Type B pancreatic cell (in vitro differentiated cells): ENCODE measurements at places on chromosomes 2 and 18.

GRCh38 chr2:119753041-119753929 is 6.4 kb upstream of the PTPN4 start:
- DNase-seq: no peak

GRCh38 chr2:74886251-74886650 is 52.3 kb downstream of the HK2 start:
- DNase-seq: peak; percentile 48

DNA sequence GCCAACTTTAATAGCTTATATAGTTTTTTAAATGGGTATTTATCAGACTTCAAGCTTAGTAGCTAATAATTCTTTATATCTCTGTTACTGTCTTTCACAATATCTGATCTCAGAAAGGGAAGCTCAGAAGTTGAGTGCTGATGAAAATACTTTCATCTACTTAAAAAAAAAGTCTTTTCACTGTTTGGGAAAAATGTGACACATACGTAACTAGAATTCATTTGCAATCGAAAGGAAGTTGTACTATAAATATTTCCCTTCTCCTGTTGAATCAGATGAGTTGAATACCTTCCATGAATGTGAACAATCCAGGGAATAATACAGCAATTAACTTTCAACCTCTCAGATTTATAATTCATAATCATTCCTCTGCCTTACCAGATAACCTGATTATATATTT is 811 bp upstream of the SCG2 start:
- no peak for DNase-seq

DNA sequence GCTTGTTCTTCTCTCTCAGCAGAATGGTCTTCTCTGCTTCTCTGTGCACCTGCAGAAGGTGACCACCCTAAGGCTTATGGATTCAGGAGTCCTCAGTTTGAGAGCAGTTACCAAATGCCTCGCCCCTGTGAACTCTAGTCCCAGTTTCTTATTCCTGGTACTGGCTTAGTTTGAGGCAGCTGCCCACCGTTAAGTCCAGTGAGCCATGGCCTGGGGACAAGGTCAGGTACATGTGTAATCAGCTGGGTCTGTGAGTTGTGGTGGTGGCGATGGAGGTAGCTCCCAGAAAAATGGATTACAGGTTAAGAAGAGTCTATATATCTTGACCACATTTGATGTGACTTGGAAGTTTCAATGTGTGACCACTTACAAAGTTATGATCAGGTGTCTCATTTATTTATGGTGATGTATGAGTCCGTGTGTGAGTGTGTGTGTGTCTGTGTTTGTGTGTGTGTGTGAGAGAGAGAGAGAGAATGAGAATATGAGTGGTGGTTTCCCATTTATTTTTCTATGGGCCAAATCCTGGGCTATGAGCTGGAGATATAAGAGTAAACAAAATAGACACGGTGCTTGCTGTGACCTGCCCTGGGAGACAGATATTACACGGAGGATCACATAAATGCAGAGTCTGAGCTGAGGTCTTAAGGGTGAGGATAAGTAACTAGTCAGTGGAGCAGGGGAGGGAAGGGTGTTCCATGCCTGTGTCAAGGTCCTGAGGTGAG is 13.0 kb upstream of the IL1RN start:
- no peak for DNase-seq

GRCh38 chr2:2226326-2226725 is 104.7 kb downstream of the MYT1L start:
- DNase-seq: no peak

DNA sequence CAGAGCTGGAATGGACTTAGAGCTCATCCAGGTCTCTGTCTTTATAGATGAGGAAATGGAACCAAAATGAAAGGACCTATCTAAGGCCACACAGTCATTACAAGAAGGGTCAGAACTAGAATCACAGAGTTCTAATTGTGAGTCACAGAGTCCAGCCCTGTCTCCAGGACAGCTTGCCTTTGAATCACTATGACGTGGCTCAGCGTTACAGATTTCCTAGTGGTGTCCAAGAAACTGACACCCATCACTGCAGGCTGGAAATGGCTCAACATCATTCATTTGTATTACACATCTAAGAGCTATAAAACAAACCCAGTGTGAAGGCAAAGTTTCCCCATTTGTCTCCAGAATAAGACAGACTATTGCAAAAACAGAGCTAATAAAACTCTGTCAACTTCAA is 164.3 kb upstream of the SIX2 start:
- DNase-seq: no peak

DNA sequence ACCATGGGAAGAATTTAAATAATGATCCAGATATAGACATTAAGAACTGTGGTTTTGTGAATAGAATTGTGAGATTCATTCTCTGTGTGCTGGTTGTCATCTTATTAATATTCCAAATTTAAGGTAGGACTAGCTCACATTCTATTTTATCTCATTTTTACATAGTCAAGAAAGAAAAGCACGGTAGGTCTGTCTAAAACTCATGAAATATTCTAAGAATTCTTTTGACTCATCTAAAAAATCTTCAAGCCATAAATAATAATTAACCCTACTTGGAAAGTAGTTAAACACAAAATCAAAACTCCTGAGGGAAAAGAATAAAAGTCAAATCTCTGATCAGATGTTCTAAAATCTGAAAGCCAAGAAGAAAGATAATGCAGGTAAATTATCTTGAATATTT is 388.8 kb upstream of the CHAC2 start:
- no peak for DNase-seq

DNA sequence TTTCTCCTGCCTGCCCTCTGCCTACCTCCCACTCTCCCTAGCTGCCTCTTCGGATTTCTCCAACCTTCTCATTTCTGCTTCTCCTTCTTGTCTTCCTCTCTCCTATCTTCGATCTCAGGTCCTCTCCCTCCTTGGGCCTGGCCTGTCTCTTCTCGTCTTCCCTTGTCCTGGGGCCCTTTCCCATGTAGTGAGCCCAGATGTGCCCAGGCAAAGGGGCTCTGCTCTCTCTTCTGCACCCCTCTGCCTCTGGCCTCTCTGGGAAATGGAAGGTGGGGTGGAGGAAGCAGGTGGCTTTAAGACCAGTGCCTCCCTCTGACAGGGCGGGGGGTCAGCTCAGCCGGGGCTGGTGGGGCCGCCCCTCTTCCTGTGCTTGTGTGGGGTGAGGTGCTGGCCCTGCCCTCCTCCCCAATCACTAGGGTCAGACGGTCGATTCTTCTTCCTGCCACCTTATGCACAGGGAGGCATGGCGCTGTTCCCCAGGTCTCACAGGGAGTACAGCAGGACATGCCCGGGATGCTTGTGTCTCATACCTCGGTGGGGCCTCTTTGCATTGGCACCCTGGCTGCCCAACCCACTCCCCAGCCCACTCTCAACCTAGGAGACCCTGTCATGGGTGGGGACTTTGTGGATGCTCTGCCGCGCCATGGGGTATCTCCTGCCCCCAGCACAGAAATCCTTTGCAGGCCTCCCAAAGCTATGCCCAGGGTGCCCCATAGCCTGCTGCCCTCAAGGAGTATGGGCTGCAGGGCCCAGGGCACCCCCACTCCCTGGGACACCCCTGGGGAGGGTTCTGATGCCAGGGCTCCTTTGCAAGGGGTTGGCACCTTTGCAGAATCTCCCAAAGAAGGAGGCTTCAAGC is 213.8 kb upstream of the HAAO start:
- DNase-seq: no peak

GRCh38 chr18:30245766-30246455 is 796.6 kb downstream of the DSC3 start:
- no peak for DNase-seq

- DNase-seq: no peak
Observed at GRCh38 chr2:64609227-64609941, 44.3 kb downstream of the SERTAD2 start.

- no peak for DNase-seq
Observed at GRCh38 chr18:78586586-78586985, 393.0 kb upstream of the SALL3 start.

DNA sequence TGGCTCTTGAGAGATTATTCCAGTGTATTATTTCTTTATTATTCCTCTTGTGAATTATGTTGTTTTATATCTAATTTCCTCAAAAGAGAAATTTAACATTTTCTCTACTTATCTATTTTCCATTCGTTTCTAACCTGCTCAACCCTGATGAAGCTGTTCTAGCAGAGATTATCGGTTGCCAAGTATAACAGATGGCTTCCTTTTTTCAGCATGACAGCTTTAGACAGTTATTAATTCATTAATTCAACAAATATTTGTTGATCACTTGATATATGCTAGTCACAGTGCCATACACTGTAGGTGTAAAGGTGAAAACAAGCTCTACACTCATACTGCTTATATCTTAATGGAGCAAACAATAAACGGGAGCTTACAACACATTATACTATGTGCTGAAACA is 137.9 kb upstream of the UBE2E3 start:
- DNase-seq: no peak

DNA sequence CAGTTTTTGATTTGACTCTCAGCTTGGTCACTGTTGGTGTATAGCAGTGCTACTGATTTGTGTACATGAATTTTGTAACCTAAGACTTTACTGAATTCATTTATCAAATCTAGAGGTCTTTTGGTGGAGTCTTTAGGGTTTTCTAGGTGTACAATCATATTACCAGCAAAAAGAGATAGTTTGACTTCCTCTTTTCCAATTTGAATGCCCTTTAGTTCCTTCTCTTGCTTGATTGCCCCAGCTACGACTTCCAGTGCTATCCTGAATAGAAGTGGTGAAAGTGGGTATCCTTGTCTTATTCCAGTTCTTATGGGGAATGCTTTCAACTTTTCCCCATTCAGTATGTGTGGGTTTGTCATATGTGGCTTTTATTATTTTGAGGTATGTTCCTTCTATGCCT is 312.9 kb upstream of the REV1 start:
- DNase-seq: no peak

DNA sequence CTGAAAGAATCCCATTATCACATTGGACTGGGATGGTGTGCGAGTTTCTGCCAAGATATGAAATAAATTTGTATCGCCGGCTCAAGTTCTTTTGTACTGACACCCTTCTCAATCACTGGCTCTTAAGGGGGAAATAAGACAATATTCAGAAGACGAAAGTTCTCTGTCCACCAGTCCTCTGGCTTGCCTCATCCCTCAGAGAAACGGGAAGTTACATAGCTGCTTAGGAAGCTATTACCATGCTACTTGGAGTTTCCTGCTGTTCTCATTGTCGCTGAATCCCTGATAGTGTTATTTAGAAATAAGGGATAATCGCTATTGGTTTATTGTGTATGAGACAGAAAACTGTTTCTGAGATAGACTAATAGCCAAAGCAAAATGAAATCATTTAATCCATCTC is 205.0 kb upstream of the ZNF521 start:
- DNase-seq: no peak

GRCh38 chr18:48459016-48459415 is 49.8 kb upstream of the ZBTB7C start:
- no peak for DNase-seq

DNA sequence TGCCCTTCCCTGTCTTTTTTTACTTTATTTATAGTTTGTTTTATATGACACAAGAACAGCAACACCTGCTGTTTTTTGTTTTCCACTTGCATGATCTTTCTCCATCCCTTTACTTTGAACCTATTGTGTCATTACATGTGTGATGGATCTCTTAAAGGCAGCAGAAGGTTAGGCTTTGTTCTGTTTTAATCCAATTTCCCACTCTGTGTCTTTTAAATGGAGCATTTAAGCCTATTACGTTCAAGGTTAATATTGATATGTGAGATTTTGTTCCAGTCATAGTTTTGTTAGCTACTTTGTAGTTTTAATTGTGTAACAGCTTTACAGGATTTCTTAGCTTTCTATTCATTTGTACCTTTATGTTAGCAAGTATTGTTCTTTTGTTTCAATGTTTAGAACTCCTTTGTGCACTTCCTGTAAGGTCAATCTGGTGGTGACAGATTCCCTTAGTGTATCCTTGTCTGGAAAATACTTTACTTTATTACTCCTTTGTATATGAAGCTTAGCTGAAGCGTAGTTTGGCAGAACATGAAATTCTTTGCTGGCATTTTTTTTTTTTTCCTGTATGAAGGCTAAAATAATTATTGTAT is 1443.0 kb upstream of the LRRTM1 start:
- DNase-seq: no peak

GRCh38 chr2:74544634-74545033 is 9.1 kb downstream of the LOXL3 start:
- DNase-seq: no peak

- no peak for DNase-seq
Observed at GRCh38 chr2:8259106-8259840, 422.6 kb upstream of the ID2 start.

- no peak for DNase-seq
Observed at GRCh38 chr18:51543658-51544155, 346.2 kb upstream of the MEX3C start.

DNA sequence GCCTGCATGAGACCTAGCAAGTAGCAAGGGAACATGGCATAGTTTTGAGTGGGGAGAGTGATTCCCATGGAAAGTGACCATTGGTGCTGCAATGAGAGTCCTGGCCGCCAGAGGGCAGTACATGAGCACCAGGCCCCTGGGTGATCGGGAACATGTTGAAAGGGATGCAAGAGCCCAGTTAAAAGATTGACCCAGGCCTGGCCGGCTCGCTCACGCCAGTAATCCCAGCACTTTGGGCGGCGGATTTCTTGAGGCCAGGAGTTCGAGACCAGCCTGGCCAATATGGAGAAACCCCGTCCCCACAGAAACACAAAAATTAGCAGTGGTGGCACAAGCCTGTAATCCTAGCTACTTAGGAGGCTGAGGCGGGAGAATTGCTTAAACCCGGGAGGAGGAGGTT is 22.2 kb downstream of the FAP start:
- DNase-seq: no peak

GRCh38 chr2:213429516-213429915 is 145.3 kb downstream of the SPAG16 start:
- DNase-seq: no peak

- DNase-seq: no peak
Observed at GRCh38 chr18:55144193-55144930, 185.1 kb upstream of the CCDC68 start.

- no peak for DNase-seq
Observed at GRCh38 chr2:185145316-185146121, 547.2 kb downstream of the ZNF804A start.
